ENCODE measurements at places on chromosomes 2 and 18.

GRCh38 chr2:118058951-118059350, 29.3 kb upstream of the INSIG2 start:
- DNase-seq: no peak

GRCh38 chr18:67385455-67385854, 131.1 kb downstream of the DSEL start:
- DNase-seq: no peak

DNA sequence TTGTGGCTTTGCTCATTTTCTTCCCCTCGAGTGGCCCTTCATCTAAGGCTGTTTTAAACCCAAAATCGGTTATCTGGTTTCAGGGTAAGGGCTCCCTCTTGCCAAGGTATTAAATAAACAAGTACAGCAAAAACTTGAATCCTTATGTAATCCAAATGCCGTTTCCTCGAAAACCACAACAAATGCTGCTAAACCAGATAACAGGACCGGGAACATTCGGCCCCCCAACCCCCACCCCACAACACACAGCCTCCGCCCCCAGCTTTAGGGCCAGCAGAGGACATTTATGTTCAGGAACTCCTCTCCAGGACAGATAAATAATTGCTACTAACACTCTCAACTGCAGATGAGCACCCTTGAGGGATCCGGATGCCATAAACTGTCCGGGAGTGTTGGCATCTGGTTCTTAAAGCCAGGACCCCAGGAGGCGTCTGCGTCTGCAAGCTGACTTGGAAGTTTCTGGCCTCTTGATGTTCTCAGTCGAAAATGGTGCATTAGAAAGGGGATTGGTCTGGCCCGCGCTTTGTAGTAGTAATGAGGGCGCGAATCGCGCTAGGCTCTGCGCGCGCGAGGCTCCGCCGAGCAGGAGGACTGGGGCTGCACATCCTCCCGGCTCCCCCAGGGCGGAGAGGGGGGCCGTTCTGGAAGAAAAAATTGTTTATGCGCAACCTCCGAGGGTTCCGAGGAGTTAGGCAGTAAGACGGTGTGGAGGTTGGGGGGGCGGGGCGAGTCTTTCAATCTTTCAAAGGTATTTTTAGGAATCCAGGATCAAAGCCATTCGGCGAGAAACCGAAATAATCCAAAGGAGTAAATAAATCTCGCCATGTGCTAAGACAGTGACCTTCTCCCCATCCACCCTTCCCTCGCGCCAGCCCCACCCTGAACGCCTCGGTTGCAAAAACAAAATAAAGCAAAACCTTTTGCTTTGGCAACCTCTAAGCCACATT, 3.9 kb upstream of the ID2 start:
- DNase-seq: peak; percentile 43

DNA sequence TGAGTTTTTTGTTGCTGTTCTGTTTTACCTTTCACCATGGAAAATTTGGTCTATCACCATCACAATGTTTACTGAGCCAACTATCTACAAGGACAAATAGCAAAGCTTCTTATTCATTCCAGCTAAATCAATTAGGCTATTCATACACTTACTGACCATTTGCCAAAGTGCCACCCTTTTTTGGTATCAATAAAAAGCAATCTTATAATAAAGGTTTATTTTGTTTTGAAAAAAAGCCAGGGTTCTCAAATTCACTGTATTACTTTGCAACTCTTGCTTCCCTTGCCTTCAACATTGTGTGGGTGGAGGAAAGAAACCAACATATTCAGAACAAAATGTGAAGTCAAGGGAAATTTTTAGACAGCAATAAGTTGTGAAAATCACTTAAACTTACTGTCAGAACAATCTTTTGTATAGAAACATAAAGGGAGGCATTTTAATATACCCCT, 15.3 kb downstream of the PELI1 start:
- DNase-seq: no peak

- DNase-seq: no peak
Observed at GRCh38 chr2:138503087-138503442, 1.5 kb downstream of the SPOPL start.

- no peak for DNase-seq
Observed at GRCh38 chr18:30175061-30175574, 867.4 kb downstream of the DSC3 start.

DNA sequence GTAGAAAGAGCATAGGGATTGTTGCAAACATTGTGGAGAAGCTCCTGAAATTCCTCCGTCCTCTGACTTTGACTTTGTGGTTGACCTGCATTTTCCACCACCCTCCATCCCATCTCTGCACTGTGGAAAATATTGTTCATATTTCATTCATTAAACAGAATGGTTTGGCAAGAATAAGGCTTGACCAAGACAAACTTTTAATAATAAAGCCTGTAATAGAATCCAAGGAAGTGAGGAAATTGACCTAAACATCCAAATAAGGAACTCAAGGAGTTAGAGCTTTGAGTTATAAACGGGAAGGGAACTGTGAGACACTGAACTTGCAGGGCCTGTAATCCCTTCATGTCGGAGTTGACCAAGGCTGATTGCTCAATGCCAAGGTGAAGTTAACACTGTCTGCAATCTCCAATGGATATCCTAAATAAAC, 115.2 kb downstream of the GFPT1 start:
- DNase-seq: no peak

DNA sequence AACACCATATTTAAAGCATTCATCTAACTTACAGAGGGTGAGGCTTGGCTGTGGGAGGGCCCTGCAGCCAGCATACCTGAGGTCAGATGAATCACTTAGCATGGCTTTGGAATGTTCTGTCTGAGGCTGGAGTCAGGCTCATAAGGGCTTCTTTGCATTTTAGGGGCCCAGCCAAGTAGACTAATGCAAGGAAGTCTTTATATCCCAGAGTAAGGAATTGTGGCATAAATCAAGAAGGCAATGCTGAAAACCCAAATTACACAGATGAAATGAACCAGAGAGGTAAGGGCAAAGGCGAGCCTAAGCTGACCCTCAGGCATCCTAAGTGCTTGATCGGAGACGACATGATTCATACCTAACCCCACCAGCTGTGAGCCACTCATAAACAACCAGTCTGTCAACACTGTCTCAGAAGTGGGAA, 383.6 kb downstream of the DCC start:
- no peak for DNase-seq

GRCh38 chr2:23330214-23330613, 54.8 kb upstream of the KLHL29 start:
- DNase-seq: no peak

DNA sequence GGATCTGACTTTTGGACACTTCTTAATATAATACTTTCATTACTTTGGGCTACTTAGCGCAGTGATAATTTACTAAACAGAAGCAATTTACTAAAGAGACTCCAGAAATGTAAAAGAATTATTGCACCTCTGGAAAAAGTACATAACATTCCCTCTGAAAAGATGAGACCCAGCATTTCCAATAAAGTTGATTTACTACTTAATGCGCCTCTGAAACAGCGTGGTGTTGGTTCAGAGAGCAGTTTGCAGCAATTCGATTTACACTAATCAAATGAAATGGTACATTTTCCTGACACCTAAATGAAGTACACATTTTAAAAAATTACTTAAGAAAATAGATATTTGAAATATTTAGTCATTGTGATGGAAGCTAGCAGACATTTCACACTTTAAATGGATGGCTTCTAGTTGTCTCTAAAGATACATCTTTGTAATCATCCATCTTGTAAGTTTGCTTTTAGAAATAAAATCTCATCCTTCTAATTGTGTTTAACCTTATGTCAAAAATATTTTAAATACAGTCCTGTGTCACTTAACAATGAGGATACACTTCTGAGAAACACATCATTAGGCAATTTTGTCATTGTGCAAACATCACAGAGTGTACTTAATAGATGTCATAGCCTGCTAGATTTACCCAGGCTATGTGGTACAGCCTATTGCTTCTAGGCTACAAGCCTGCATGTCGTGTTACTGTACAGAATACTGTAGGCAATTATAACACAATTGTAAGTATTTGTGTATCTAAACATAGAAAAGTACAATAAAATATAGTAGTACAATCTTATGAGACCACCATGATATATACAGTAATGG, 284.6 kb upstream of the UBE2E3 start:
- DNase-seq: no peak

DNA sequence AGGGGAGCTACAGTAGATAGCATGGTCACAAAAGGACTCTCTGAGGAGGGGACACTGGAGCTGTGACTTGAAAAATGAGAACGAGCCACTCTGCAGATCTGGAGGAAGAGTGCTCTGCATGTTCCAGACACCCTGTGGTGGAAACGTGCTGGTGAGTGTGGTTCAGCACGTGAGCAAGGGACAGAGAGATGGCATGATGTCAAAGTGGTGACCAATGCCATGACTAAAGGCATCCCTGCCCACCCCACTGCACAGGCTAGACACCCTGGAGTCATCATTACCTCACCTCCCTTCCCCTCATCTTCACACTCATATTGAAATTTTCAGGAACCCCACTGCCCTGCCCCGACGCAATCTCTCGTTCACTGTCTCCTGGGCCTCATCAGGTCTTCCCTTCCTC, 56.5 kb downstream of the SLC4A5 start:
- no peak for DNase-seq

GRCh38 chr2:4909346-4910009, 782.7 kb upstream of the SOX11 start:
- DNase-seq: no peak

DNA sequence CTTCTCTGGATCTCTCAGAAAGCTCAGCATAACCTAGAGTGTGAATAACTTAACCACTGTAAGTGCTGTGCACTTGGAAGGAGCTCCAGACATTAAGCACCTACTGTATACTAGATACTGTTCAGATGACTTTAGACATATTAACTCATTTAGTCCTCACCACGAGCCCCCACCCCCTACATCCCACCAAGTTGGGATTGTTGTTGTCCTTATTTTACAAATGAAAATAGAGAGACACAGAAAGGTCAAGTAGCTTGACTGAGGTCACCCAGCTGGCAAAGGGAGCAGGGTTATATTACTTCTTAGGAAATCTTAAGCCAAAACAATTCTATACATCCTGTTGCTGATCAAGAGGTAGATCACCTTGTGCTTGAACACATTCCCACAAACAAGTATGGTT, 234.2 kb upstream of the SMAD2 start:
- DNase-seq: no peak

DNA sequence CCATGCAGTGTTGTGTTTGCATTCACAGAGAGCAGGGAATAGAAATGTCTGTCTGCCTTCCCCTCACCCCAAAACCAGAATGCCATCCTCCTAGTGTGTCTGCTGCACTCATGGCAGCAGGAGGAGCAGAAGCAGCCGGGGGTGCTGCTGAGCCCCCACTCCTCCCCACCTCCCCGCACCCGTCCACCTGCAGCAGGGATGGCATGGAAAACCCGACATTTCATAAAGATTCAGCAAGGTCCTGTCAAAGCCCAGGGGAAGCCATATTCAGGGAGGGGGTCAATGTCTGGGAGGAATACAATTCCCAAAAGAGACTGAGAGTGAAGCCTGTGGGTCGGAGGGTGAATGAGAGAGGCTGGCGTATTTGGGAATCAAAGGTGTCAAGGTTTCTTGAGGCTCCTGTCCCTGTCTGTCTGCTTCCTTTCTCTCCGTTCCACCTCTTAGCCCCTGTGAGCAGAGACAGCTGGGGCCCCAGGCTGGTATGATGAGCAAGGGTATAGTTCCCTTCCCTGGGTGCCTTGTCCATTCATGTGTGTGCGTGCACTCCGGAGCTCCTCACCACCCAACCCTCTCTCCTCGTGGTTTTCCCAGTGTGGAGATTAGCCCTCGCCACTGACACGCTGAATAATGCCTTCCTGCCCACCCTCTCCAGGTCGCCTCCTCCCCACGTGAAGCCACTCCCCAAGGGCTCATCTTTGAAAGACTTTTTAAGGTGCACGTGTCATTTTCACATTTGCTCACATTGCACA, 133.5 kb upstream of the ZNF236 start:
- DNase-seq: no peak

GRCh38 chr2:72080286-72081145, 67.1 kb downstream of the CYP26B1 start:
- DNase-seq: no peak

- no peak for DNase-seq
Observed at GRCh38 chr2:66897181-66897580, 462.3 kb downstream of the MEIS1 start.

DNA sequence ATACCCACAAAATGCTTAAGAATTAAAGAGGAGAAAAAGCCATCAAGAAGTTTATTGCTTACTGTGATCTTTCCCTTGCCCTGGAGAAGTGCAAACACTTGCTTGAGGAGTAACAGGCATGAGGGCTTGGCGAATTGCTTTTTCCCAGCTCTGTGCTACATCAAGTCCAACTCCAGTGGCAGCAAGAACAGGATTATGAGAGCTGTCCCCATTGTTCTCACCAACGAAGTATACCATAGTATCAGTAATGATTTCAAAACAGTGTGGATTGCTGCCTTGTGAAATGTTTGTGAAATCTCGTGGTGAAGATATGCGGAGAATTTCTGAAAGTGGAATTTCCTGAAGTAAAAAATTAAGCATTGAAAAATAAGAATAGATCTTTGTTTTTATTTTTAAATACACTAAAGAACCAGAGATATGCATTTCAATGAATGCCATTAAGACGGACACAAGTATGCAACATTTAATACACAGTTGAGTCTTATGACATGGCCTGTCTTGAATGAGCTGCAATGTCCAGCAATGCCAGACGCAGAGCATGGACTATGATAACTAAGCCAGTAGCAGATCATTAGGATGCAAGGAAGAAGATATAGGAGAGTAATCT, 43.0 kb downstream of the NDUFAF7 start:
- DNase-seq: no peak

DNA sequence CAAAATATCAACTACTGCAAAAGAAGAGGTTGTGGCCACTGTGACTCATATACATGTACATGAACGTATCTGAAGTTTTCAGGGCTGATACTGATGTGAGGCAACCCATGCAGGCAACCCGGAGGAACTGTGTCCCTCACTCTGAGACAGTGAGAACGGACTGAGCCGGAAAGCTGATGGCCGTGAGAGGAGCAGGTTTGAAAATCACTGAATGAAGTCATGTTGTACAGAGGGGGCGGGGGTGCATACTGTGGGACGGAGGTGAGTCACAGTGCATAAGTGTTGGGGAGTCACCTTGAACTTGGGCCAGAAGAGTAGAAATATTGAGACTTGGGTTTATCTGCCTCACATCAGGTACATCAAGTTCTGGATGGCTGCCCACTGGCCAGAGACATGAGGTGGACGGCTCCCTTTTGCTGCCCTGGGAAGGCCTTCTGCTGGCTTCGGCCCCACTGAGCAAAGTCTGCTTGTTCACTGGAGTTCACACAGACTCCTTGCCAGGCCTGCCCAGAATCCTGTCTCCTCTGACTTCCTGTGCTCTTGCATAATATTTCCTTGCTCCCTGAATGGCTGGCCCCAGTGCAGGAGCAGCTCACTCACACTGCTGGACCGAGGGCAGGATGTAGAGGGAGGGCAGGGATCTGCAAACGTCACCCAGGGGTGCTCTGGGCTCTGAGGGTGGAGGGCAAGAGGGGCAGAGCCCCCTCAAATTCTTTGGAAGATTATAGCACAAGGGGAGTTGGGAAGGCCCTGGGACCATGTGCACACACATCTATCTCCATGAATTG, 18.1 kb downstream of the EPAS1 start:
- DNase-seq: peak; percentile 22

- no peak for DNase-seq
Observed at GRCh38 chr2:9696731-9697130, 65.9 kb upstream of the YWHAQ start.

GRCh38 chr18:37508207-37508606, 57.4 kb downstream of the CELF4 start:
- no peak for DNase-seq

Measured in activated naive CD4-positive, alpha-beta T cell treated with Interleukin-2 at 50 U/mL for 16 hours (primary cell).